BE2C (cell line): ENCODE measurements at places on chromosomes 12 and 14.

- no peak for DNase-seq
These were observed 4.1 kb downstream of the FGF23 start for GRCh38 chr12:4375449-4375848.

- DNase-seq = peak; percentile 44
These were observed 46.0 kb downstream of the MYO1H start for GRCh38 chr12:109393437-109394345.

DNA sequence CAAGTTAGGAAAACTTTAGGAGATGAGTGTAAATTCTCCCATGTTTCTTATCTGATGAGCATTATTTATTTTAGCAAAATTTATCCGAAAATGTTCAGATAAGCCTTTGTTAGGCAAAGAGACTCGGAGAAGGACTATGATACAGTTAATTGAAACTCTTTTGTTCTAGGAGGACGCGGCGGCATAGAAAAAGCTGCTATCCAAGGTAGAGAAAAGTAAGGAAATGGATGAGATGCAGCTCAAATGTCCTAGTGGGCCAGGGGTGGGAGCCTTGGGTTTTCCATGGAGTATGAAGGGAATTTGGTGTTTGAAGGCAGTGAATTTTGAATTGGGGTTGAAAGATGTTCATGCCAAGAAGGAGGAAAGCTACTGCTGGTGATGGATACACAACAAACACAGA, 1504.5 kb downstream of the AACS start:
- no peak for DNase-seq

- no peak for DNase-seq
These were observed 1.5 kb downstream of the PRKCH start for GRCh38 chr14:61322799-61323290.

GRCh38 chr12:31035967-31036665, 37.5 kb upstream of the DDX11 start:
- DNase-seq = no peak

- DNase-seq = peak; percentile 15
These were observed 383.4 kb downstream of the VRK1 start for GRCh38 chr14:97180304-97181200.

GRCh38 chr14:85060121-85060520, 469.8 kb upstream of the FLRT2 start:
- no peak for DNase-seq

DNA sequence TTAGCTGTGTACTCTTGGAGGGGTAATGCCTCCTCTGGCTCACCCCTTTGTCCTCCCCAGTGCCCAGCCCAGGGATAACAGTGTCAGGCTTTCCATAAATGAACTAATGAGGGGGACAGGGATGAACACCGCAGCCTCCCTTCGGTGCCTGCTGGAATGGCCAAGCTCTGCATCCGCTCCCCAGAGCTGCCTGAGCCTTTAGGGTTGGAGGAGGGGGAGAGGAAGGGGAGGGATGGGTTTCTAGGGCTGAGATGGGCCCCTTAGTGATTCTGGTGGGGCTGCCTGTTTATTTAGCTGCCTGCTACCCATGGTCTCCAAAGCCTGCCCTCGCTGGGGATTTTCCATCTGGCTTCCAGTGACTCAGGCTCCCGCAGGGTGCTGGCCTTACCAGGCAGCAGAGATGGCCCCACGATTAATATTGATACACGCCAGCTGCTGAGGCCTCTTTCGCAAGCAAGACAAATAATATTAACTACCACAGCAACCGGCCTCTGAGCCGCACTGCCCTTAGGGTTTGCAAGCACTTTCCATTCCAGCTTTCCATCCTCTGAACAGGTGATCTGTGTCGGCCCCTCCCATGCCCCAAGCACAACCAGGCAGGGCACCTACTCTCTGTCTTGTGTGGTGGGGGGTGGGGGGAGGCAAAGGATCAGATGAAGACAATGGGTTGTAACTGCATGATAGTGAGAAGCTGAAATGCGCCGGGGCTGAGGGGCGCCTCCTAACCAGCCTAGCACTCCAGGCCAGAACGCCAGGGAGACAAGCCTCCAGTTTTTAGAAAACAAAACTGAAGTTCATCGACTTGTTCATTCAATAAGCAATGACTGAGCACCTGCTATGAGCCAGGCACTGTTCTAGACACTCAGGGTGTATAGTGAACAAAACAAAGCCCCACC, 56.7 kb downstream of the C14orf132 start:
- peak; percentile 96 for DNase-seq

DNA sequence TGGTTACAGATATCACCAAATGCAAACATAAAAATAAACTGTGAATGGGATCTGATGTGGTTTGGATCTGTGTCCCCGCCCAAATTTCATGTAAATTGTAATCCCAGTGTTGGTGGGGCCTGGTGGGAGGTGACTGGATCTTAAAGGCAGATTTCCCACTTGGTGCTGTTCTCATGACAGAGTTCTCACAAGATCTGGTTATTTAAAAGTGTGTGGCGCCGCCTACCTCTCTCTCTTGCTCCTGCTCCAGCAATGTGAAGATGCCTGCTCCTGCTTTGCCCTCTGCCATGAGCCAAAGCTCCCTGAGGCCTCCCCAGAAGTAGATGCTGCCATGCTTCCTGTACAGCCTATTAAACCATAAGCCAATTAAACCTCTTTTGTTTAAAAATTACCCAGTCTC, 47.8 kb downstream of the SLC25A21 start:
- DNase-seq = no peak

DNA sequence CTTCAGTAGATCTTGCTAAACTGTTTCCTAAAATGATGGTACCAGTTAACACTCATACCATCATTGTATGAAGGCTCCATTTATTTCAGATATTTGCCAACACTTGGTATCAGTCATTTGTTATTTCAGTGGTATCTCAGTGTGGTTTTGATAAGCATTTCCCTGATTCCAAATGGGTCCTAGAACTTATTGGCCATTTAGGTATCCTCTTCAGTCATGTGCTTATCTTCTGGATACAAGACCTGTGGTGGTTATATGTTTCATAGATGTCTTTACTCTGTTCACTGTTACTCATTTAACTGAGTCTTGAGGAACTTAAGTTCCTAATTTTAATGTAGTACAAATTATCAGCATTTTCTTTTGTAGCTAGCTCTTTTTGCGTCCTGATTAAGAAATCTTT, 13.5 kb downstream of the SINHCAF start:
- no peak for DNase-seq

GRCh38 chr14:99654235-99654985, 9.5 kb downstream of the HHIPL1 start:
- no peak for DNase-seq

- DNase-seq = no peak
These were observed 177.9 kb upstream of the PRMT8 start for GRCh38 chr12:3313066-3313465.

DNA sequence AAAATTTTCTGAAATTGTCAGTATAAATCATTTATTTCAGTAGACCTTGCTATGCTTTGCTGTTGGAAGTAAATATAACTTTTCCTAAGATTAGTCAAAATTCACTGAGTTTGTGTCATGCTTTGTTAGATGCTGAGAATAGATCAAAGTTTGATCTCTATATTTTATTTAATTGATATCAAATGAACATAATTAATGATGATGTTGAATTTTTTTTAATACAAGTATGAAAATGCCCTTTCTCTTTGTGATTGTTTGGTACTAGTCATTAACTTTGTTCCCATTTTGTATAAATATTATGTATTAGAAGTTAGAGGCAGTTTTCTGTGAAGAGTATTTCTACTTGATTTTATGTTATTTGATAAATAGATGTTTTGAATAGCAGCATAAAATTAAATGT, 45.7 kb downstream of the CCDC91 start:
- no peak for DNase-seq

GRCh38 chr14:63286071-63286470, 32.7 kb downstream of the GPHB5 start:
- no peak for DNase-seq

DNA sequence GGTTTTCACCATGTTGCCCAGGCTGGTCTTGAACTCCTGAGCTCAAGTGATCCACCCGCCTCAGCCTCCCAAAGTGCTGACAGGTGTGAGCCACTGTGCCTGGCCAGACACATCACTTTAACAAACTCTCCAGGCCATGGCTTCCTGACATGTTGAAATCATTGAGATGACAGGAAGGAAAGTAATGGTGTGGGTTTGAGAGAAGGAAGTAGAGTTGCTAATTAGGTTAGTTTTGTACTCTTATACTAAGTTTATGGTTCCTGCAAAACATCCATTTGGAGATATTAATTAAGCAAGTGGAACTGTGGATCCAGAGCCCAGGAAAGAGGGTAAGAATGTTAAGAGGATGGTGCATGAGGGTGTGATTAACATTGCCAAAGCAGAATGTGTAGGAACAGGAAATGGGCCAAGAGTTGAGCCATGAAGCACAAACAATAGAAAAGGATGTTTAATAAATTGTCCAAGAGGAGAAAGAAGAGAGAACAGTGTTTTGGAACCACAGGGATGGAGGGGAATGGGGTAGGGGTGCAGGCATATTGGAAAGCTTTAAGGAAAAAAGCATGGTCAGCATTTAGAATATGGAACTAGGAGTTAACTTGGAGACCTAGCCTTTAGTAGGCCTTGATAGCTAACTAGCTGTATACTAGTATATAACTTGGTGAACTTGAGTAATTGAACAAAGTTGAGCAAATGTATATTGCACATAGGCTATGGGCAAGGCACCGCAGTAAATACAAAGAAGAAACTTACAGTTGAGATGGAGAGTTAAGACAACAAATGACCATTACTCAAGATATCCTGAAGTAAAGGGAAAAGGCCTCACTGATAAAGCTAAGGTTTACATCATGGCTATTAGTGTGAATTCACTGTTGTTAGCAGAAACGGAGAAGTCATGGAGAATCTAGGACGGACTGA, 91.3 kb upstream of the DNM1L start:
- no peak for DNase-seq

DNA sequence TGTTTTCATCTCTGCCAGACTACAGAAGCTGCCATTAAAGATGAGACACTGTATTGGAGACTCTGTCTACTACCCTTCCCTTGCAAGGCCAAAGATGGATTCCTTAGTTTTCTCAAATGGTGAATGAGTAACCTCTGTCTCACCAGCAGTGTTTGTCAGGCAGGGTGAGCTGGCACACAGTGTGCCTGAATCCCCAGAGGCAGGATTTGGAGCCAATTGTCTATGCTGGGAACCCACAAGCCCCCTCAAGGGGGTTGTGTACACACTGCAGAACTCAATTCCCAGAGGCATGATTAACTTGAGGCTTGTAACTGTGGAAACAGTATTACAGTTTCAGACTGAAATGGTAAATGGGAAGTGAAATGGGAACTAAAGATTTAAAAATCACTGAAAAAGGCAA, 136.8 kb upstream of the PTPRB start:
- peak; percentile 72 for DNase-seq

GRCh38 chr12:116456330-116457082, 102.7 kb upstream of the MAP1LC3B2 start:
- DNase-seq = no peak

- no peak for DNase-seq
These were observed 914 bp upstream of the CCND2 start for GRCh38 chr12:4272424-4273272.

DNA sequence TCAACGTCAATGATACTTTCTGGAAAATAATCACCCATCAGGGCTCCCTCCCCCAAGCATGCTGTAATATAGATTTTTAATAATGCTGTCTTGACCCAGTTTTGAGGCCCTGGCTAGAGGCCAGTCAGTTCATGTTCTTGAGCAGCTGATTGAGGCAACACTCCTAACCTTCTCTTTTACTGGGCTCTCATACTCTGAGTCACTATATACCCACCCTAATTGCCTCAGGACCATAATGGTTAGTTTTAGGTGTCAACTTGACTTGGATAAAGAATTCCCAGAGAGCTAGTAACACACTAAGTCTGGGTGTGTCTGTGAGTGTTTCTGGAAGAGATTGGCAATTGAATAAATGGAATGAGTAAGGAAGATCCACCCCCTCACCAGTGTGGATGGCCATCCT, 527.0 kb upstream of the ATP2B1 start:
- DNase-seq = no peak

- DNase-seq = peak; percentile 23
These were observed 44.9 kb downstream of the ATP2B1 start for GRCh38 chr12:89663577-89664357.

DNA sequence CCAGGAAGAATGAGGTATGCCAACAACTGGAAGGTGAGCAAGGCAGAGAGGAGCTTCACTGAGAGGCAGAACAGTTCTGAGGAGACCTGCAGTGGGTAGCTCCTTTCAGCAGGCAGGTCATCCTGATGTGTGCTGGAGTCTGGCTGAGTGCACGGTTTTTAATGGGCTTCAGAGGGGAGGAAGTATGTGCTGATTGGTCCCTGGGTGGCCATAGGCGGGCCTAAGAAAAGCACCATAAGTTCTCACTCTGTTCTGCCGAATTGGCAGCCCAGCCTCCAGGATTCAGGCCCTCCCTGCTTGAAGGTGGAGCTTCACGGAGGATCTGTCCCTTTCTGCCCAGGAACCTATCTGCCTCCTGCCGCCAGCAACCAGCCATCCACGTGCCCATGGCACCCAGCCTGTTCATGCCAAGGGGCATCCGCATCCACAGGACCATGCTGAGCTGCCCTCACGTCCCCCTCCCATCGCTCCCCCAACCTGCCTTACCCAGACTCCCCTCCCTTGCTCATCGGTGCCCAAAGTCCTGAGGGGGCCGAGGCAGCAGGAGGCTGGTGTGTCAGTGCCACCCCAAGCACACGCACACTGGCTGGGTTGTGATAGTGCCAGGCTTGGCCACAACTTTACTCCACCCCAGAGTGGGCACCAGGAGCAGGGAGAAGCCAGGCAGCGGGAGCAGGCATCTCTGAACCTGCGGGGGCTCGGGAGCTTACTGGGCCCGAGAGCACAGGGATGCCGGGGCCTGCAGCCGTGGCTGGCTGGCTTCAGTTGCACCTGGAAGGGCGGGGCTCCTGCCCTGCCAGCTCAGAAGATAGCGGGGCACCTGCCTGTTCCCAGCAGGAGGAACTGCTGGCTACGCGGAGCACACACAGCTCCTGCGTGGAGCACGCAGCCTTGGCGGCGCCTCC, 608.4 kb upstream of the FOXG1 start:
- no peak for DNase-seq

DNA sequence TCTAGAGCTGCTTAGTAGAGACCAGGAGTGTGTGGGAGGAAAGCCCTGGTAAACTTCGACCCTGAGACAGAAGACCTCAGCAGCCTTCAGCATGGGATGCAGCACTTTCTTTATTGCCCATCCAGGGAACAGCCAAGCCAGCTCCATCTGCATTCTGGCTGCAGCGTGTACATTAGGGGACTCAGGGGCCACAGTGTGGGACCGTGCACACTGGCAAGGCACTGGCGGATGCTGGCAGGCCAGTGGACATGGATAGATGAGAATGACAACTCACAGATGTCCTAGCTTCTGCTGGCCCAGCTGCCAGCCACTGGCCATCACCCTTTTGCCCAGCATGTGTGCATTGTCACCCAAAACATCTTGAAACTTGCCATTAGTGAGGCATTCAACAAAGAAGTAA, 12.5 kb downstream of the PLD4 start:
- no peak for DNase-seq
